ENCODE measurements at places on chromosomes 5 and 9. TPM values are rescaled to one million over a fixed set of nuclear protein-coding genes. Genes with fewer than 3 reads are reported as not detected.

Gene TGFBR1
- total RNA-seq: 26.0 TPM

Gene SPRY4
- total RNA-seq: 7.1 TPM

Gene PKD2L2
- total RNA-seq: not detected

Gene SAXO1
- not detected for total RNA-seq

Gene AIF1L
- total RNA-seq: 33.2 TPM

Gene PIP5K1B
- total RNA-seq: 0.97 TPM

Gene UAP1L1
- 4.1 TPM for total RNA-seq

Gene C6
- not detected for total RNA-seq

Gene COX7C
- 508 TPM for total RNA-seq
